AG04449 (cell line): ENCODE measurements at places on chromosomes 13 and 19.

DNA sequence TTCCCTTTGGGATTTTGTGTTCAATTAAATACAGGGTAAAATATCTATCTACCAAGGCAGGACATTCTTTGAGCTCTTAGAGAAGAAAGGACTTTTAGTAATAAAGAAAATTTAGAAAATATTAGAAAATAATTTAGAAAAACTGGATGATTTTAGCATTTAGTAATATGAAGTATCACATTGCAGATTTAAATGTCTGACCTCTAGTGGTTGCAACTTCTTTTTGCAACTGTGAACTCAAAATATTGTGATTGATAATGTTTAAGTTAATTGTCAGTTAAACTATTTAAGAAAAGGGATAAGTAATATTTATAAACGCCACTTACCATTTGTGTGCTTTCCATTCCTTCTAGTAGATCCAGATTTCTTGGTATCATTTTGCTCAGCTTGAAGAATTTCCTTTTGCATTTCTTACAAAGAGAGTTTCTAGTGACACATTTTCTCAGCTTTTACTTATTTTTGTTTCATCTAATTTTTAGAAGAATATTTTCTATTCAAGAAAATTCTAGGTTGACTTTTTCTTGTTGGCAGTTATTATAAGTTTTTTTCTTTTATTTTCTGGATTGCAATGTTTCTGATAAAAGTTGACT lies 10.3 kb upstream of the POSTN start:
- no peak for DNase-seq

GRCh38 chr13:75521956-75522355 lies 15.7 kb downstream of the COMMD6 start:
- no peak for DNase-seq

DNA sequence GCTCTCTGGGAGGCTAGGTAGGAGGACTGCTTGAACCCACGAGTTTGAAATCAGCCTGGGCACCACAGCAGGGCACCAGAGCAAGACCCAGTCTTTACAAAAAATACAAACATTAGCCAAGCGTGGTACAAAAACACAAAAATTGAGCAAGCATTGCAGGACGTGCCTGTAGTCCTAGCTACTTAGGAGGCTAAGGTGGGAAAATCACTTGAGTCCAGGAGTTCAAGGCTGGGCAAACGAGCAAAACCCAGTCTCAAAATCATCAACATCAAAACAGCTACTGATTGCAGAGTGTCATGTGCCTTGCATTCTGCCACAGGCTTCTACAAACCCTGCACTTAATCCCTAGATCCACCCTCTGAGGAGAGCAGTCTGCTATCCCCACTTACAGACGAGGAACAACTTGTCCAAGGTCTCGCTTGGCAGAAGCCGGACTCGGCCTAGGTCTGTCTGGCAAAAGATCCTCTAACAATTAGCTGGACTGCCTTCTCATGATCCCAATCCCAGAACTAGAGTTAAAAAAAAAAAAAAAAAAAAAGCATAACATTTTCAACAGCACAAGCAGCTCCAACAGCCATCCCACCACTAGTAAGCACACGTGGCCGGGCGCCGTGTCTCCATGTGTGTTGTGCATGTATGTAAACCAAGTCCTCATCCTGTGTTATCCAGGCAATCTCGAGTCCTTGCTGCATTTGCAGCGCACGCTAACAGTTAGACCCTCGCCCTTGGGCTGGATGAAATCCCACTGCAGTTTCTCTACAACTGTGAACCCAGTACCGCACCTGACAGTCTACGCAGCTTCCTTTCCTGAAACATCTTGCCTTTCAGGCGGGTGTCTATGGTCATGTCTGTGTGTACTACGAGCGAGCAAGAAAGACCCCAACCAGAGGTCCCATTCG lies 2.0 kb downstream of the PPP6R1 start:
- no peak for DNase-seq

DNA sequence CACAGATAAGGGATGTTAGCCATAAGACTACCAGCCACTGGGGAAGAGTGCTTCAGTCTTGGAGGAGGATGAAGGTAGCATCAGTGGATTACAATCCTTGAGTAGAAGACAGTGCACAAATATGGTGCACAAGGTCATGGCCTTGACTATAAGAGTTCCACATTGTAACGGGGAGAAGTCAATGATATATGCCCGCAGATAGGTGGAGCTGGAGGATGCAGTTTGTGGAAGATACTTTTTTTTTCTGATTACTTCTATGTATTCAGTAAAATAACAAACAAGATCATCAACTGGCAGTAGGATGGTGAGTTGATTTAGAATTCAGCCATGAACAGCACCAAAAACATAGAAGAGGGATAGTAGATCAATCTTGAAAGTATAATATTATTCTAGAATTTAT lies 926.8 kb upstream of the MIR17HG start:
- DNase-seq = no peak

GRCh38 chr13:40445557-40445990 lies 220.9 kb downstream of the FOXO1 start:
- DNase-seq = no peak

GRCh38 chr13:25180775-25181537 lies 8.9 kb upstream of the AMER2 start:
- DNase-seq = no peak

- DNase-seq = no peak
These were observed 5.6 kb upstream of the EEF1AKMT1 start for GRCh38 chr13:20779405-20779804.

- no peak for DNase-seq
These were observed 3.9 kb upstream of the GPR183 start for GRCh38 chr13:99311137-99311536.

DNA sequence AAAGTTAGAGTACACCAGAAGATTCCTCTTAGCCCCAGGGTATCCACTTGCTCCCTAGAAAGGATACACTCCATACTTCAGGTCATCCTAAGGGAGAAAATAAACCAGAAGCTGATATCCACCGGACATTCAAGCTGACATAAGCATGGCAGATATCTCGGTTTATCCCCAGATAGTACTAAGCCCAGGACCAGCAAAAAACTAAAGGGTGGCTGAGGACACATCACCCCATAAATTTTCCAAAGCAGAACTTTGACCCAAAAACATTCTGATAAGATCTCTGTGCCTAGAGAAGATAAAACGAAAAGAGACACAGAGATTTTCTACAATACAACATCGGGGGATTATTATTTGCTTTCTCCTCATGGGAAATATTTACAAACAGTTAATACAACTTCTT lies 13.9 kb upstream of the ZNF431 start:
- DNase-seq = no peak

GRCh38 chr19:45344621-45345505 lies 4.3 kb downstream of the KLC3 start:
- no peak for DNase-seq

GRCh38 chr19:7751157-7751783 lies 3.9 kb upstream of the CD209 start:
- DNase-seq = no peak

GRCh38 chr19:13206587-13206986 lies 56.4 kb downstream of the IER2 start:
- DNase-seq = no peak

- DNase-seq = no peak
These were observed 32.7 kb upstream of the SOX1 start for GRCh38 chr13:112034231-112034630.

DNA sequence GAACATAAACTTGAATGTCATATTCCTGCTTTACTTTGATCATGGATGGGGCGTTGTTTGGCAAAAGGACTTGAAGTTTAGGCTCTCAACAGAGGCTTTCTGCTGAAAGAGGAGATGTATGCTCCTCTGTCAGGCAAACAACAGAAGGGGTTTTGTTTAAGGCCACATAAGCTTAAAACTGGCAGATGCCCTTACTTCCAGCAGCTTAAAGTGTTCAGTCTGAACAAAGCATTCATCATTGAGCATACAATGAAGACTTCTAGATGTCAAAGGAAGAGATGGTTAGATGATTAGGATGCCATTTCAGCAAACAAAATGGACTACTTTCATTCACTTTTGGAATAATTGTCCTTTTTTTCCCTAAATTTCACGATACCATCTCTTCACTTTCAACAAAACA lies 484.5 kb downstream of the SLITRK6 start:
- DNase-seq = no peak

DNA sequence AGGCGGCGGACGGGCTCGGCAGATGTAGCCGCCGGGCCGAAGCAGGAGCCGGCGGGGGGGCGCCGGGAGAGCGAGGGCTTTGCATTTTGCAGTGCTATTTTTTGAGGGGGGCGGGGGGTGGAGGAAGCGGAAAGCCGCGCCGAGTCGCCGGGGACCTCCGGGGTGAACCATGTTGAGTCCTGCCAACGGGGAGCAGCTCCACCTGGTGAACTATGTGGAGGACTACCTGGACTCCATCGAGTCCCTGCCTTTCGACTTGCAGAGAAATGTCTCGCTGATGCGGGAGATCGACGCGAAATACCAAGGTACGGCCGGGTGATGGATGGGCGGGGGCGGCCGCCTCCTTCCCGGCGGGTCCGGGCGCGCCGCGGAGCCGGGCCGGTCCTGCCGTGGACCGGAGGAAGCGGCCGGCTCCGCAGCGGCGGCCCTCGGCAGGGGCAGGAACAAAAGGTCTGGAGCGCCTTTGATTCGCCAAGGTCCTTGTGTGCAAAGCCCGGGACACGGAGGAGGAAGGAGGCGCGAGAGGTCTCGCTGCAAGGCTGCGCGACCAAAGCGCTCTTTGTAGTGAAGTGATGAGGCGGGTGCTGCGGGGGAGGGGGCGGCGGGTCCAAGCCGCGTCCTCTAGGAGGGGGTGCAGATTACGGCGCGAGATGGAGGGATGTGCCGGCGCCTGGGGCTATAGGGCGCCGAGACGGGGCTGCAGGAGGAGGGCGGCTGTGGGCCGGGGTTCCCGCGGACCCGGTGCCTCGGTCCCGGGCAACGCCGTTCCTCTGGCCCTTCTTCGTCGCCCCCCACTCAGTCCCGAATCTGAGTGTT lies 689 bp downstream of the ING1 start:
- no peak for DNase-seq

DNA sequence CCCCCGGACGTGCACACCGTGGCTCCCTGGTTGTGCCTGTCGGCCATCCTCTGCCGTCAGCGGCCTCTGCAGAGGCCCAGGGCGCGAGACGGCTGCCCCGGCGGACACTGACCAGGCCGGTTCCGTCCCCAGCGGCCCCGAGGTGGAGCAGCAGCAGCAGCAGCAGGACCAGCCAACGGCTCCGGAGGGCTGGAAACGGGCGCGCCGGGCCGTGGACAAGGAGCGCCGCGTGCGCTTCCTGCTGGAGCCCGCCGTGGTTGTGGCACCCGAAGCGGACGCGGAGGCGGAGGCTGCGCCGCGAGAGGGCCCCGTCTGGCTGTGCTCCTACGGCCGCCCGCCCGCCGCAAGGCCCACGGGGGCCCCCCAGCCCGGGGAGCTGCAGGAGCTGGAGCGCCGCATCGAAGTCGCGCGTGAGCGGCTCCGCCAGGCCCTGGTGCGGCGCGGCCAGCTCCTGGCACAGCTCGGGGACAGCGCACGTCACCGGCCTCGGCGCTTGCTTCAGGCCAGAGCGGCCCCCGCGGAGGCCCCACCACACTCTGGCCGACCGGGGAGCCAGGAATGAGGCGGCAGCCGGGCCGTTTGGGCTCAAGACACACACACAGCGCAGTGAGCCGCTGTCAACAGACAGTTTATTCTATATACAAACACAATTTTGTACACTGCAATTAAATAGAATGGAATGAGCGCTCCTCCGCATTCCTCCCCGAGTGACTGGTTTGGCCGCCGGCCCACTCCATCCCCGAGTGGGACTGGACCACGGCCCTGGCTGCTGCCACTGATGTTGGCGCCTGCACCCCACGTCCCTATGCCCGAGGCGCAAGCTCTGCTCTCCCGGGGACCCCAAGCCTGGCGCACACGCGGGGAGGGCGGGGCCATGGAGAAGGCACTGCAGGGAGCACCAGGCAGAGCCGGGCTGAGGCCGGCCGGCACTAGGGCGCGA lies 9.1 kb downstream of the GRIN3B start:
- DNase-seq = no peak

DNA sequence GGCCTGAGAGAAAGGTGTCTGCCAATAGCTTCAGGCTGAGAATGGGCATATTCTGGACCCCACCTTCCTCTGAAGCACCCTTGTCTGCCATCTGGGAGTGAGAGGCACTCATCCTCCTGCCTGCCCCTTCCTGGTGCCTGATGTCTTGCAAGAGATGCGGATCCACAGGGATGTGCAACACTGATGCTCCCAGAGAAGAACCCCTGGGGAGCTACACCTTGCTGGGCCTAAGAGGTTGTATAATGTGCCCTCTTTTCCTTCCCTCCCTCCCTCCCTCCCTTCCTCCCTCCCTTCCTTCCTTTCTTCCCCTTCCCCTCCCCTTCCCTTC lies 34.6 kb downstream of the ADPRHL1 start:
- no peak for DNase-seq

DNA sequence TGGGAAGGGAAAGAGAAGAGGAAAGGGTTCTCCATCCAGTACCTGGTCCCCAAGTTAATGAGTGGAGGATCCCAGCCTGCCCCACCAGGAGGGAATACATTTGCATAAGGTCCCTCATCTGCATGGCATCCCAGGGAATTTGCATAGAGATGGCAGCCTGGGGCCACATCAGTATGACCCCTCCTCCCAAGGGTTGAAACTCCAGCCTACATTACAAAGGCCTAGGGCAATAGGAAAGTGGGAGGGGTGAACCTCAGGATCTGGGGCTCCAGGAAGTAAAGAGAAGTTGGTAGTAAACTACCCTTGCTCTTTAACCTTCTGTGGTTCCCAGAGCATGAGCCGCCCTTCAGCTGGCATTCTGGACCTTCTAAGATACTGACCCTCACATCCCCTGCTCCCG lies 6.8 kb upstream of the NECTIN2 start:
- no peak for DNase-seq
